Lung (tissue), 17 donors: ENCODE measurements at places on chromosomes 5 and 9. TPM values are rescaled to one million over a fixed set of nuclear protein-coding genes. Genes with fewer than 3 reads are reported as not detected.

ROR2 gene
- 6.3 TPM for polyA plus RNA-seq

DPYSL3 gene
- 19.8 TPM for polyA plus RNA-seq

PCDHA6 gene
- polyA plus RNA-seq: 0.20 TPM

NEUROG1 gene
- polyA plus RNA-seq: not detected

- no peaks in the 10 kb centered on the region for H3K36me3 ChIP-seq
- no peaks in the 10 kb centered on the region for H3K4me1 ChIP-seq
- no peaks in the 10 kb centered on the region for H3K27me3 ChIP-seq
- H3K27ac ChIP-seq: no peak overlapping the region
Observed at GRCh38 chr5:102716017-102716416, 39.1 kb upstream of the PAM start.

- no peaks in the 10 kb centered on the region for H3K36me3 ChIP-seq
- H3K4me3 ChIP-seq: no peak overlapping the region
- H3K27ac ChIP-seq: no peak overlapping the region
- H3K27me3 ChIP-seq: no peaks in the 10 kb centered on the region
Observed at GRCh38 chr5:34439601-34440000, 216.5 kb upstream of the RAI14 start.

GRCh38 chr5:10932426-10932825 lies 171.4 kb upstream of the DAP start:
- no peak for DNase-seq
- H3K27me3 ChIP-seq: no peaks in the 10 kb centered on the region
- no peak overlapping the region for H3K4me3 ChIP-seq
- no peaks in the 10 kb centered on the region for H3K36me3 ChIP-seq
- no peaks in the 10 kb centered on the region for H3K4me1 ChIP-seq

DNA sequence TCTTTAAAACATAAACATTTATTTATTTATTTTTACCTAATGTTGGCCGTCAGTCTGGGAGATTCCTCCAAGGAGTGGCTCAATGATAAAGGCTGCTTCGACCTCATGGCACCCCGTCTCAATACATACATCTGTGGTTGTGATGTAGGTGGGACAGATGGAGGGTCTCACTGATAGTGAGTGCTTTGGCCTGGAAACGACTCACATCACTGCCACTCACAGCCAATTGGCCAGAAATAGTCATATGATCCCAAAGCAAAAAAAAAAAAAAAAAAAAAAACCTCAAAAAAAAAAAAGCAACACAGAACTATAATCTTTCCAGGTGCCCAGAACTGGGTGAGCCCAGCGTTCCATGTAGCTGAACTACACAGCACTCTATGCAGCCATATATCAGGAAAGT lies 125.4 kb downstream of the PSAT1 start:
- no peaks in the 10 kb centered on the region for H3K4me1 ChIP-seq
- DNase-seq: no peak
- H3K4me3 ChIP-seq: no peak overlapping the region
- H3K27me3 ChIP-seq: no peaks in the 10 kb centered on the region
- H3K27ac ChIP-seq: no peak overlapping the region
- no peaks in the 10 kb centered on the region for H3K36me3 ChIP-seq

- no peak overlapping the region for H3K27ac ChIP-seq
- H3K4me3 ChIP-seq: no peak overlapping the region
- H3K4me1 ChIP-seq: peaks cover 3% of the 10 kb centered on the region
Observed at GRCh38 chr9:96121136-96121535, 180.8 kb downstream of the HSD17B3 start.

- no peaks in the 10 kb centered on the region for H3K36me3 ChIP-seq
- no peaks in the 10 kb centered on the region for H3K4me1 ChIP-seq
- H3K27me3 ChIP-seq: peaks cover 16% of the 10 kb centered on the region
Observed at GRCh38 chr9:137141976-137142936, 3.3 kb downstream of the GRIN1 start.
